ENCODE measurements at places on chromosomes 1 and 21.

DNA sequence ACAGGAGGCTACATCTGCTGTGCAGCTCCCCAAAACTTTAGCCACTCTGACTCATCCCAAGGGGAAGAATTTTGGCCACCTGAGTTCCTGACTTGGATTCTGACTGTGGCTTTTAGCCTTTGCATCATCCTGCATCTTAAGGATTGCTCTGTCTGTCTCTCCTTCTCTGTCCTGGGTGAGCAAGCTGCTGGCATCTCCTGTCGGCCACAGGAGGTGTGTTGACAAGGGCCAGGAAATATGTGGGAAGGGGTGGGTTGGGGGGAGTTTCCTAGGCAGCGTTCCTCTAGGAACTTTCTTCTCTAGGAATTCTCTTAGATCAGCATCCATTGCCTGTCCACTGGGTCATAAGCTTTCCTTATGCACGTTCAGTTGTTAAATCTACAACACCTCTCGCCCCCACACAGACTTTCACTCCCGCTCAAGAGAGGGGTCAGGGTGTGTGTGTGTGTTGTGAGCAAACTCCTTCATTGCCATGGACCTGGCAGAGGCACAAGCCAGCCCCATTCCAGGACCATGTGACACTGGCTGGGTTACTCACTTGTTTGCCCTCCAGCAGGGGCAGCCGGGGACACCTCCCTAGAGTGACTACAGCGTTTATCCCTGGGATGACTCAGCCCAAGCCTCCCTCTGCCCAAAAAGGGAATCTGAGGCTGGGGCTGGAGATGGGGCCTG, 145.0 kb upstream of the DUSP10 start:
- DNase-seq = no peak

DNA sequence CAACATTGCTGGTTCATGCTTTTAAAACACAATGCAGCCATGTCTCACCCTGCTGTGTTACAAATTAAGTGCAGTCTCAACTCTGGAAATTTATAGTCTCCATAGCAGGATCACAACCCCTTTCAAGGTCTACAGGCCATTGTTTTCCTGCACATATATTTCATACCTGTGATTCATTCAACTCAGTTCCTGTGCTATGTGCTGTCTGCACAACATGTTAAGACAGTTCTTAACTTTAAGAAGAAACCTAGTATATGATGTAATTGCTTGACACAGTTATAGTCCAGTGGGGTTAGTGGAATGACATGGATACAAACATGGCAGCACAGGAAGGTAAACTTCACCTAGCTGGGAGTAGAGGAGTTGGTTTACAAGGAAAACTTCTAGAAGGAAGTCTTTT, 106.4 kb downstream of the IFI44 start:
- no peak for DNase-seq

- no peak for DNase-seq
These were observed 7.5 kb upstream of the ZNF436 start for GRCh38 chr1:23376890-23377811.

DNA sequence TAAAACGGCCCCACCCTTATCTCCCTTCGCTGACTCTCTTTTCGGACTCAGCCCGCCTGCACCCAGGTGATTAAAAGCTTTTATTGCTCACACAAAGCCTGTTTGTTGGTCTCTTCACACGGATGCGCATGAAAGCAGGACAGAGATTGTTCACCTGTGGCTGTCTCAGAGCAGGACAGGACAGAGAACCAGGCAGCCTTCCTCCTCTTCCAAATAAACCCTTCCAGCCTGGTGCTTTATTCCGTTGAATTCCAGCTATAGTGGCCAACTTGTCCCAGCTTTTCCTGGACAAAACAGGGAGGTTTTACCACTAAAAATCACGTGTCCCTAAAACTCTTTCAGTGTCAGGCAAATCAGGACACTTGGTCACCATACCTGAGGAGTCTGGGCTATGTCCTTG, 9.5 kb upstream of the DMRTB1 start:
- DNase-seq = no peak

GRCh38 chr1:14142397-14143100, 442.6 kb downstream of the PRDM2 start:
- DNase-seq = no peak

- no peak for DNase-seq
These were observed 219.5 kb downstream of the TPR start for GRCh38 chr1:186155594-186155993.

GRCh38 chr1:33343539-33343938, 22.6 kb upstream of the A3GALT2 start:
- no peak for DNase-seq

DNA sequence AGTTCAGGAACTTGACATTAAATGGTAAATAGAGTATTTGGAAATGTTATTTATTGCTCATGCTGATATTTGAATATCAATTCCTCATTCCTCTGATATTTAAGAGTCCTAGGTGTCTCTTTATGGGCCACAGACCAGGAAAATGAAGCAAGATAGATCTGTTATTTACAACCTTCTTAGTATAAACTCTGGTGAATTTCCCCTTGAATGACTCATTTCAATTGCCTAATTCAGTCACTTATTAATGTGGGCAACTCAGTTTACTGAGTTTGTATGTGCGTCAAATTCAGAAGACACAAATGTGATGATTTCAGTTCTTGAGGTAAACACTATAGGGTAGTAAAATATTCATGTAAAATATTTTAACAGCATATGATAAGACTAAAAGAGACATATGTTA, 1404.4 kb upstream of the PRMT6 start:
- DNase-seq = no peak

DNA sequence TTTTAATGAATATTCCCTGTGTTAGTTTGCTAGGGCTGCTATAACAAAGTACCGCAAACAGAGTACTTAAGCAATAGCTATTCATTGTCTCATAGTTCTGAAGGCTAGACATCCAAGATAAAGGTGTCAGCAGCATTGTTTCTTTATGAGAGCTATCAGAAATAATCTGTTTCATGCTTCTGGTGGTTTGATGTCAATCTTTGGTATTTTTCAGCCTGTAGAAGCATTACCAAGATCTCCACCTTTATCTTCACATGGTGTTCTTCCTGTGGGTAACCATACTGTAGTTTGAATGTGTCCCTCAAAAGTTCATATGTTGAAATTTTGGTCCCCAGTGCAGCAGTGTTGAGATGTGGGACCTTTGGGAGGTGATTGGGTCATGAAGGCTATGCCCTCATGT, 7.4 kb downstream of the RBM11 start:
- no peak for DNase-seq

DNA sequence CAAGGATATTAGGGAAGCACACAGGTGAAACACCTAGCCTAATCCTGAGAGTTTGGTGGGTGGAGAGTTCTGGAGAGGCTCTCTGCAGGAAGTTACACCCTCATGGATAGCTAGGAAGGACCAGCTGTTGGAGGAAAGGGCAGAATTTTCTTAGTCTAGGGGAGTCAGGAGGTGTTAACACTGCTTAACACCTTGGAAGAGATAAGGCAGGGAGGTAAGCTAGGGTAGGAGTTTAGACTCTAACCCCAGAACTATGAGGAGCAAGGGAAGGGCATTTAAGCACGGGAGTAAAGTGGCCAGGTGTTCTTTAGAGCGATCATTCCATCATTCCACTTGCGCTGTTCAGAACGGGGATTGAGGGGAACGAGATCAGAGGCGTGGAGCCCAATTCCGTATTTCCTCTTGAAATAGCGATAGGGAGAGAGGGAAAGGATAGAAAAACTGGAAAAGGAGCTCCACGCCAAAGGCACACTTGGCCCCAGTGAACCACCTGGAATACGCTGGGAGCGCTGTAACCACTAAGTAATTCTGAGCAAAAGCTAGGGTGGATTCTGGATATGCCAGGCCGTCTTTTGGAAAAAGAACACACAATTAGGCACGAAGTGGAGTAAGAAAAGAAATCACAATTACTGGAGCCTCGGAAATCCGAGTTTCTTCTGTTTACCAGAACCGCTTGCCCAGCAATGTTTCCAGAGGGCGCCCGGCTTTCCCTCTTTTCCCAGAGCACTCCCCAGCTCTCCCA, 1.5 kb upstream of the GPR137B start:
- DNase-seq = no peak

DNA sequence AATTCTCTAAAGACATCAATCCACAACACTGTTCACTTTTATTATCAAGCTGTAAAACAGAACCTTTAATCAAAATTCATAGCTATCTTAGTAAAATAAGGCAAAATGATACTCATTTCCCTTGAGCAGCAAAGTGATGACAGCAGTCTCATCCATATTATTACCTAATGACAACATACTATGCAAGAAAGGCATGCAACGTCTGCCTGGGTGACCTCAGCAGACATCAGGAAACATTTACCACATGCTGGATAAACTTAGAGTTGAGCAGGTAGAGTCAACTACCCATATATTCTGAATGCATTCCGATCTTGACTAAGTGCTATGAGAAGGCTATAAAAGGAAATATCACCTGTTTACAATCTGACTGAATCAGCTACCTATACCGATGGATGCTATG, 145.1 kb downstream of the SIPA1L2 start:
- DNase-seq = no peak

DNA sequence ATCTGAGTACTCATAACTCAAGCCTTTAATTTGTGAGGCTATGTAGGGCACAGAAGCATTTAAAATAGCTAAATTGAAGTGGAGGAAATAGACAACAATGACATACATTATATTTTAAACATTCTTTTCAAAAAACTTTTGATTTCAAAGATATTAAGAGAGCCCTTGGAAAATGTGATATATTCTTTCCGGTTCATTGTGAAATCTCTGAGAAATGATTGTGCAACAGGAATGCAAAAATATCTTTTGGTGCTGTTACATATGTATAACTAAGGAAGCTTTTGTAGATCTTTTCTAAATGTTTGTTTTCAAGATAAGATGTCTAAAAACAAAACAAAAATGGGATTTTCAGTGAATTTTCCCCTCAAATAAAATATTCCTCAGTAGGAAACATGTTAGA, 185.2 kb downstream of the LEPR start:
- DNase-seq = no peak

- DNase-seq = no peak
These were observed 18.0 kb downstream of the CD247 start for GRCh38 chr1:167500283-167500860.

DNA sequence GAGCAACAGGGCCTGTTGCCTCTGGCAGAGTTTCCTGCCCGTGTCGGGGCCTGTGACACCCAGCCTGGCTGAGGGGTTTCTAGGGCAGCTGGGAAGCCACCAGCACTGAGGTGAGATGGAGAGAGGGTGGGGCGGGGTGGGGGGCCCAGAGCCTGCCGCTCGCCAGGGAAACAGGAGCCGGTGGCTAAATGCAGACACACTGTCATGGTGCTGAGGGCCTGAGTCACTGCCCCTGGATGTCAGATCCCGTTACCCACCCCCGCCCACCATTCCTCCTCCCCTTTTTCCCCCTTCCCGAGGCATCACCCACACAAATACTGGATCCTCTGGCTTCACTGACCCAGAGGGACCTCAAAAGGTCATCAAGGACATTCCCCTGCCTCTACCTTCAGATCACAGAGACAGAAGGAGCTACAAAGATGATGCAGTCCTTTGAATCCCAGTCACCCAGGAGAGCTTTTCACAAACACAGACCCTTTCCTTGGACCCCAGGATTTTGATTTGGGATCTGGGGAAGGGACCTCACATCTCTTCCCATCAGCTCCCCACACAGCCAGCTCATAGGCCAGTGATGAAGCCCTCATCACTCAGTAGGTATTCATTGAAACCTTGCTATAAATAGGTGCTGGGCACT, 1.9 kb upstream of the HSPB7 start:
- DNase-seq = no peak

DNA sequence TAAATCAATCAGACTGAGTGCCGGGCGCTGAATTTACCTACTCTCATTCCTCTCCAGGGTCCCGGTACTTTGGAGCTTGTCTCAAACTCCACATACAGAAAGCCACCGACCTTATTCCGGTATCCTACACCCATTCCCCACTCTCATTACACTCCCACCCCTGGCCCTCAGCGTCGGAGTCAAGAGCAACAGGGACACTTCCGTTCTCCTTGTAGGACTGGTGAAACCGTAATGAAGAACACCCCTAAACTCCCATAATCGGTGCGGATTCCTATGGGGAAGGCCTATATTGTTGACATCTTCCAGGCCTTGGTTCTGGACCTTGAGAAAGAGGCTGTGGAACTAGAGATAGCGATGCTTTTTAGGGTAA, 798 bp downstream of the ZBED6 start:
- DNase-seq = peak; percentile 17

GRCh38 chr1:6420454-6421042, 829 bp upstream of the HES2 start:
- DNase-seq = no peak

- no peak for DNase-seq
These were observed 430.5 kb downstream of the MRPL39 start for GRCh38 chr21:25176637-25177412.

GRCh38 chr1:33640114-33640660, 167.7 kb downstream of the ZSCAN20 start:
- DNase-seq = no peak

- no peak for DNase-seq
These were observed 77.6 kb downstream of the PLXNA2 start for GRCh38 chr1:208166340-208167138.

DNA sequence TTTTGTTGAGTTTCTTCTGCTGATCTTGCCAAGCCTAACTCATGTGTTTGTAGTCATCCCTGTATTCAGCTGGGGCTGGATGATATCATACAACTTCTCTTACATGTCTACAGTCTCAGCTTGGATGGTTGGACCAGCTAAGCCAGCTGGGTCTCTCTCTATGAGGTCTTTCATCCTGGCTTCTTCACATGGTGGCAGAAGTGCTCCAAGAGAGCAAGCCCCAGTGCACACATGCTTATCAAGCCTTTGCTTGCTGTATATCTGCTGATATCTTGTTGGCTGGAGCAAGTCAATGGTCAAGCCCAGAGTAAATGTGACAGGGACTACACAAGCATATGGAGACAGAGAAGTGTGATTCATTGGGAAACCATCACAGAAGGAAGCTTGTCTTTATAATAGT, 29.2 kb upstream of the SLC44A5 start:
- DNase-seq = no peak

DNA sequence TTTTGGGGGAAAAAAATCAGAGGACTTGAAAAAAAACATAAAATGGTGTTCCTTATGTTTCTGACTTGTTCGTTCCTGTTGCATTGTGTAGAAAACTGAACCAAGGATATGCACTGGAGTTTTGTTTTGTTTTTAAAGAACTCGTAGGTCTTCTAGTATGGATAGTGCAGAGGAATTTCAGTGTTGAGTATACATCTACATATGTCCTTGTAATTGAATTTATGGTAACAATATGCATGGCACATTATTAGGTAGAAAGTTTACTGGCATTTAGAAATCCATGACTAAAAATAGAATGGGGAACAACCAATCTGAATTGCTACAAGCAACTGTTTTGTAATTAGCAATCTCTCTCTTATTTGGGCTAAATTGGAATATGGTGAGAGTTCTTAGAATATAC, 188.3 kb upstream of the ZRANB2 start:
- DNase-seq = no peak

Measured in stimulated activated CD4-positive, alpha-beta T cell treated with anti-CD3 and anti-CD28 coated beads, Interleukin-12 subunit alpha, Interleukin-12 subunit beta, amount 100 ng/mL, for 24 hours (primary cell).